Chondrocyte (in vitro differentiated cells): ENCODE measurements at places on chromosomes 3 and 15.

DNA sequence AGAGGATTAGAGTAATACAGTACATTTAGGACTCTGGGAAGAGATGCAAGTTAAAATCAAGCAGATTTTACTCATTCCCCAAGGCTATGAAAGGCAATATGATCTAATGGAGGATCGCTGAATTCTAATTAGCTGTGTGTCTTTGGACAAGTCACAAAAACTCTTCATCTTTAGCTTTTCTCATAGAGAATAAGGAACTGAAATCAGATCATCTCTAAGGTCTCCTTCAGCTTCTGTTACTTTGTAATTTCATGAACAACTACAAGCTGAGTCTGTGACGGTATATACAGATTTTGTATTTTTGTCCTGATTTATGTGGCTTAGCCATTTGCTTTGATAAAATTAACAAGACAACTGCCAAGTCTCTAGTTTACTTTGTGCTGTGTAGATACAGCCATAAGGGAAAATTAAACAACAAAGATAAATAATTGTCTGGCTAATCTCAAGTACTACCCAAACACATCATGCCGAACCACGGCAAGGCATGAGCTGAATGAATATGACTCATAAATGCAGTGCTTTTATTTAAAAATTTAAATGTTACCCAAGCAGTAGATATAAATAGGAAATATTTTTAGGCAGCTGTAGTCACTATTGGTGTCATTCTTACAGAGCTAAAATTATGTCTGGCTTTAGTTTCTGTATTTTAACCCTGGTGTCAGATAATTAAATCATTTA, 81.5 kb downstream of the GAP43 start:
- no peak for DNase-seq

- no peak for DNase-seq
Observed at GRCh38 chr3:24410860-24411259, 83.8 kb downstream of the THRB start.

- DNase-seq: no peak
Observed at GRCh38 chr3:43723121-43723734, 32.5 kb downstream of the ABHD5 start.

GRCh38 chr15:93012786-93013185, 76.2 kb downstream of the RGMA start:
- no peak for DNase-seq

GRCh38 chr3:182440101-182440500, 353.2 kb upstream of the ATP11B start:
- DNase-seq: no peak

DNA sequence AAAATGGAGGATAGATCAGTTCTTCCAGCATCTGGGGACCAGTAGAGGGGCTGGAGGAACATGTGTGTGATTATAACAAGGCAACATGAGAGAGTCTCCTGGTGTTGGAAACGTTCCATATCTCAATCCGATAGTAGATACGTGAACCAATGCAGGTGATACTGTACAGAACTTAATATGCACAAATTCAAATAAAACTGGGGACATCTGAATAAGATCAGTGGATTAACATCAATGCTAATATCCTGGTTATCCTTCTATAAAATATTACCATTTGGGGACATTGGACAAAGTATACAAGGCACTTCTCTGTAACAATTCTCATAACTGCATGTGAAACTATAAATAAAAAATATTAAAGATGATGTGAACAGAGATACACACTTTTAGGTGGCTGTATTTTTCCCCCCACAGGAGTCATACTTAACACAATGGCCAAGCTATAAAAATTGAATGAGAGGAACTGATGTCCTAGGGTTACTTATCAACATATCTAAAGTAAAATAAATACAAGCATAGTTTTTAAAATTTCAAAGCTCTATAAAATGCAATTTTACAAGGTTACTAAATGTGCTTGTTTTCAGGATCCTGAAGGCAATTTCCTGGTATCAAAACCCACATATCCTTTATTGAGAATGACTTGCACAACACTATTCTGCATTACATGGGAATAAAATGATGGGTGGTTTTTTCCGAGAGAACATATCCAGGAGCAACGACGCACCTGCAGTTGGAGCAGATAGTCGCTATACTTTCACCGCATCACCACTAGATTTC, 31.1 kb upstream of the TJP1 start:
- no peak for DNase-seq

- DNase-seq: no peak
Observed at GRCh38 chr3:23806534-23807423, 1.0 kb downstream of the UBE2E1 start.

DNA sequence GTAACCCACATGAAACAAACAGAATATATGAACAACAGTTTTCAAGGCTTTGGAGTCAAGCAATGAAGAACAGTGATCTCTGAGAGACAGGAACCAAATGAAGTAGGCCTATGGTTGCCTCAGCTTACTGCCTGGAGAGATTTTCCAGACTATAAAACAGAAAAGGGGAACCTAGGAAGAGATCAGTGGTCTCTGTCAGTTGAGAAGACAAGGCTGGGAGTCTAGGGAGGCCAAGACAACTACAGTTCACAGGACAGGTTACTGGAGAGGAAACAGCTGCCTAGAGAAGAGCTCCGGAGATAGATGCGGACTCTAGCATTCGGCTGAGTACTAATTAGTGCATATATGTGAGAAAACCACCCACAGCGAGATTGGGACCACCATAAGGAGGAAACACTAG, 87.7 kb downstream of the PLCH1 start:
- no peak for DNase-seq

DNA sequence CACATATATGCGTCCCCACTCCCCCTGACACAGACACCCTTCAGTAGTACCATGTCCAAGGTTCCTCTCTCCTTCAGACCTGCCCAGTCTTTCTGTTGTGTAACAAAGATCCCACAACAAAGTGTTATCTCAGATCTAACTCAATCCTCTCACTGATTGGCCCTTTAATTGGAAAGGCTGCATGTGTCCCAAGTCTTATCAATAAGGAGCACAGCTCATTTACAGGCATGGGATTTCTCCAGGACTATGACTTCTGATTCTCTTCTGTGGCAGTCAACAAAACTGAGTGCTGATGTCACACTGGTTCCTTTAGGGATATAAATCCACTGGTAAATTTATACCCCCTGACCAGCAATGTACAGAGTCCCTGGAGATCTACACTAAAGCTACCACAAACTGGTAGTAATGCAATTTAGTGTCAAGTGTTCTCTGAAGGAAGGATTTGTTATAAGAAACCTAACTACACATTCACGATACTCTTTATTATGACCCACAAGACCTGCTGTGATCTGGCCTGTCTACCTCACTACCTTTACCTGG, 28.1 kb downstream of the CLK3 start:
- no peak for DNase-seq

- DNase-seq: no peak
Observed at GRCh38 chr3:140251678-140252077, 316.7 kb downstream of the CLSTN2 start.

DNA sequence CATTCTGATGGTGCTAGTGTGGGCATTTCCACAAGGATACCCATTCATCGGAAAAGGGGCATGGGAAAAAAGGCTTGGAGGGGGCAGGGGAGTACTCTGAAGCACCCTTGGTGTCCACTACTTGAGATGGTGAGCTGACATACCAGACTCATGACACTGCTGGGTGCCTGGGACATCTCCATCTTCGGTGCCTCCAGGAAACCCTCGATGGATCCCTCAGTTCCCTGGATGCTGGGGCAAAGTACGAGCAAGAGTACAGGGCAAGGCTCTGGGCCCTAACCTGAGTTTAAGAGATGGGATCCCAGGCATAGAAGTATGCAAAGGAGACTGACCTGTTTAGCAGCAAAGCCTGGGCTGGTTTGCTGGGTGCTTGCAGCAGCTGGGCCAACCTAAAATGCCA, 5.2 kb upstream of the IP6K1 start:
- peak; percentile 33 for DNase-seq

DNA sequence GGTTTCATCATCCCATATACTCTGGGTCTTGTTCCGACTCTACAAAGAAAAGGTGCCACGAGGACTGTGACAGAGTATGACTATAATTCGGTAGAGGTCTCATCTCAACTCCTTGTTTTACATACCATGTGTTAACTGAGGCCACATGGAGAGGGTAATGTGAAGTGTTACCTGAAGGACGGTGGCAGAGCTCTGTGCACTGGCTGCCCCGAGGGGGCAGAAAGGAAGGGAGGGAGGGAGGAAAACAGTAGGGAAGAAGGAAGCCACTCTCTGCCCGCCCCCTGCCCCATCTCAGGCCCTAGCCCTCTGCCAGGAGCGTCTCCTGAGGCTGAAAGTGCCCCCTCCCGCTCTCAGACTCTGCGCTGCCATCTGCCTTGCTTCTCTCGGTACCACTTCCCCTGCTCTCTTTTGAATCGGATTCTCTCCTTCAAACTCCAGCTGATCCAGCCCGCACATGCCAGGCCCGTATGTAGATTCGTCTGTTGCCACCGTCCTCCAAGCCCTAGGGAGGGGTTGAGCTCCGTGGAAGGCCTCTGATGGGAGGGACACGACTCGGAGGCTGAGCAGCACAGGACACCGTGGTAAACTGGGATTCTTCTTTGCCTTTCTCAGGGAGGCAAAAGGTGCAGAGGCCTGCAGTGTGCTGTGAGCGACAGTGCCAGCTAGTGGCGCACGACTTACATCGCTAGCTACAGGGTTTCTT, 70.5 kb upstream of the ATP10A start:
- DNase-seq: no peak

GRCh38 chr15:56667517-56667916, 65.8 kb downstream of the ZNF280D start:
- no peak for DNase-seq

GRCh38 chr3:124168271-124168670, 176.3 kb upstream of the ROPN1 start:
- no peak for DNase-seq

DNA sequence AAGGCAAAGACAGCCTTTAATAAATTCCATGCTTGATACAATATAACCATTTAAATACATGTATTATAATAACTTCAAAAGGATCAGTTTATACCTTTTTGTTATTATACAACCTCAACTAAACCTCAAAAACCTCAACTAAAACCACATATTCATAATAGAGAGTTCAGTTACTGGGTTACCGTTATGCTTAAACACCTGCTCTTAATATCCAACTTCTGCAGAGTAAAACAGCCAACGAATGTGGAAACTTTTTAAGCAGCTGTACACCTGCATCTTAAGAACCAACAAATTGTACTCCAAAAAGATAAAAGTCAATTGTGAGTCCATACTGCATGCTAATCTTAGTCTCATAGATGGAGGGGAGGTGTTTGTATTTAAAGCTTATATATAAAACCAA, 53.5 kb downstream of the TFDP2 start:
- no peak for DNase-seq

DNA sequence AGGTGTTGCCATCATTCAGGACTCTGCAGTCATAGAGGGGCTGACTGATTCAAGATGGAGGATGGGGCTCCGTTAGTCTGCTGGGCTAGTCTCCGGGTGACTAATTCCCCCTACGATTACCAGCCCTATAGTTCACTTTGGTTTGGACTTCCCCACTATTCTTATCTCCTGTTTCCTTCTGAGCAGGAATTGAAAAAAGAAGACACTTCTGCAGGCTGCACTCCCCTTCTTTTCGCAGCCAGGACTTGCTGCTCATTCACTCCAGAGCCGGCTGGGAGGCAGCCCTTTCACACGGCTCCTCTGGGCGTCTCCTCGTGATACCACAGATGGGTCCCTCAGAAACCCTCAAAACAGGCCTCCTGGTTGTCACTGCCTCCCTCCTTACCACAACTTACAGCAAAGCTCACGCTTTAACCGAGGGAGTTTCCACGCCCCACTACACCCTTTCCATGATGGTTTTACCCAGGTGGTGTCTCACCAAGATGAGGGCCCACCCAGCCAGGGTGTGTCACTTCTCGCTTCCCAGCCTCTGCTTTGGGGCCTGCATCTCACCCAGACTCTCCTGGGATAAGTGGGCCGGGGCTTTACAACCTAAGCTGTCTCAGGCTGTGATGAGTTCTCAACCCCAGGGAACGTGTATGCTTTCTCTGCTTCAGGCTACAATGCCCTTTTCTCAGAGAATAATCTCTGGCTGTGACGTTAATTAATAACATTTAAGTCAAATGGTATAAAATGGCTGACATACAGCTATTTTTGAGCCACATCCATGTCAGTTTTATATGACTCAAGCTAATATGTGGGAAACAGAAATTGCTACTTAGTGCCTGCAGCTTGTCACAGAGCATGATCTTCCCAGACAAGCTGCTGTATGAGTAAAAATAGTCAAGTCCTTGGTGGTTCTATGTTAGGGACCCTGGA, 11.9 kb downstream of the CX3CR1 start:
- no peak for DNase-seq

DNA sequence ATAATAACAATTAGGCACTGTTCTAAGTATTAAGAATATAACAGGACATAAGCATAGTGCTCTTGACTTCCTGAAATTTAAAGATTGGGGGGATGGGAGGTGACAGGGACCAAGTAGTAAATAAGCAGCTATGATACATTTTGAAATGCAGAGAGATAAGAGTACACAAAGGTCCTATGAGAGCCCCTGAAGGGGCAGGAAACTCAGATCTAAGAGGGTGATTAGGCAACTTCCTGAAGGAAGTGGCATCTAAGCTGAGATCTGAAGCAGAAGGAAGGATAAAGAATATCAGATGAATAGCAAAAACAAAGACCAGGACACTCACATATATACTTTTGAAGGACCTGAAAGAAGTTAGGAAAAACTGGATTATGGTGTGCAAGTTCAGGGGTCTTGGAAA, 415.2 kb upstream of the FRG2C start:
- DNase-seq: no peak

GRCh38 chr15:57924598-57924997, 140.9 kb downstream of the ALDH1A2 start:
- DNase-seq: no peak

GRCh38 chr15:80473286-80474223, 69.4 kb downstream of the ARNT2 start:
- DNase-seq: no peak

- DNase-seq: no peak
Observed at GRCh38 chr3:32399030-32399620, 7.5 kb downstream of the CMTM7 start.

DNA sequence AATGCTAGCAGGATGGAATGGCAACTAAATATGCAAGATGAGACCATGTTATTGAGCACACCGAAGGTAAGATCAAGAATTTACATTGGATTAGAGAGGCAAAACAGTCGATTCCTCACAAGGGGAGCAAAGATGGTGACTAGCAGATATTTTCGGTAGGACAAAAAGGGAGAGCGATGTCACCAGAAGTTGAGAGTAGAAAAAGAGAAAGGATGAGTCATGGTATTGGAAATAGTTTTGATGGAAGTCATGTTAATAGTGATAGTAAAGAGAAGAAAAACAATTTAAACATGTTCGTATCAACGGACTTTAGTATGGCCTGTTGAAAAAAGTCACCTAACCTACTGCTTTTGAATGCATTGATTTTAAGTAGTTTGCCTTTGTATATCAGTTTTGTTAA, 55.0 kb downstream of the UBE2E2 start:
- no peak for DNase-seq
